Stimulated activated CD4-positive, alpha-beta T cell treated with anti-CD3 and anti-CD28 coated beads, Interleukin-2, amount 100 ng/mL, for 24 hours (primary cell): ENCODE measurements at places on chromosomes 6 and 20.
A peak's percentile ranks its signal among the peaks of the same experiment; 100 is the strongest.

DNA sequence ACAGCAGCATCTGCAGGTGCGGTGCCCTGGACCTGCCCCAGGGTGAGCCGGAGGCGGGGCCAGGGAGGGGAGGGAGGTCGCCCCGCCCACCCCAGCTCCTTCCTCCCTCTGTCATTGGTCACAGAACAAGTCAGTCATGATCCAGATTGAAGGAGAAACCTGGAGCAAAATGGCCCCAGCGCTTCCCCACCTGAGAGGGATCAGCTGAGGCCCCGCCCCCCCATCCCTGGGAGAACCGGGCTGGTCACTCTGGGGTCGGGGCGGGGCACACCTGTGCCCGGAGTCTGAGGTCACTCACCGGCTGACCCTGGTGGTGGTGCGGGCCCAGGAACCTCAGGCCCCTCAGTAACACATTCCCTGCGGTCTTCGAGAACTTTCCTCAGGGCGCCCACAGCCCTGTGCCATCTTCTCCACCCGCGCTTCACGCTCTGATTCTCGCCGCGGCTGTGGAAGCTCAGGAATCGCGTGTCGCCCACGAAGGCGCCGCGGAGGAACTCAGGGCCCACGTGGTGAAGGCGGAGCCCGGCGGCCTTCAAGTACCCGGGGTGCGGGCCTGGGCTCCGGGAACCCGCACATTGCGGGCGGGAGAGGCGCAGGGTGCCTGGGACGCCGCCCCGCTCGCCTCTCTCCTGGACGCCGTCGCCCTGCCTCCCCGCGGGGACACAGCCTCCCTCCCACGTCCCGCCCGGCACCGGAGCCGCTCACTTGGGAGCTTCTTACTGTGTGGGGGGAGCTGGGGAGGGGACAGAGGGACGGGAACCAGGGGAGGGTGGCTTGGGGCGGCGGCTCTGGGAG lies 36.4 kb upstream of the HLA-C start:
- DNase-seq = peak; percentile 65

GRCh38 chr20:38392356-38392755 lies 42.8 kb downstream of the SNHG17 start:
- DNase-seq = no peak

DNA sequence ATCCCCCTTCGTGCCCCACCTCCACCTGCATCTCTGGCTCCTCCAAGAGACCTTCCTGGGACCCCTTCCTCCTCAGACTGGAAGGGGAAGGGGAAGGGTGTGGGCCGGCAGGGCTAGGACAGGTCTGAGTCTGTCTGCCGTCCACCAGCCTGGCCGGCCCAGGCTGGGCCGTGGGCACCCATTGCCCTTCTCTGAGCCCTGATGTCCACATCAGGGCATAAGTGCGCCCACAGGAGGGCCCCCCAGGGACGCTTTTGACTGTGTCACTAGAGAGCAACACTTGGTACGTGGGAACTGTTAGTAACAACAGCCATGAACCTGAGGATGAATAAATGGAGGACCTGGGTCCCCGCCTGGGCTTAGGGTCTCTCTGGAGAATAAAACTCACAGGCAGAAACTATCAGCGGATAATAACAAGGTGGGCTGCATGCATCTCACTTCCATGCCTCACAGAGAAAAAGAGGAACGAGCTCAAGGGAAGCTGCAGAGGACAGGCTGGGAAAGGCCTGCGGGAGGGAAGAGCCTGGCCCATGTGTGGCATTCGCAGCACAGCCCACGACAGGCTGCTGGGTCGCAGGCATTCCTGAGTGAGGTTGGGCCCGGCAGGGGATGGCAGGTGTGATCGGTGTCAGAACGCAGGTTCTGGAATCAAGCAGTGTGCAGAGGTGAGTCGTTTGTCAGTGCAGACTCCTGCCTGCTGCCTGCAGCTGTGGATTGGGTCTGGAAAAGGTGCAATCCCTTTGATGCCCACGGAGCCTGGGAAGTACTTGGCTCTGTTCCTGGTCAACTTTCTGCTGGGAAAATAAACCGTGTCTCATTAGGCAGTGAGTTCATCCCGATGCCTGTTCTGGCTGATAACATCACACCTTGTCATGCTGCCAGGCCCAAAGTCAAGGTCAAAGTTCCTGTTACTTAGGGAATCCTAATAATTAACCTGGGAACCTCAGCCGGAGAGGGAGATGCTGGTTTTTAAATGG lies 60.9 kb downstream of the BCAS4 start:
- DNase-seq = no peak

- no peak for DNase-seq
These were observed 218.5 kb downstream of the UST start for GRCh38 chr6:148965287-148965686.

GRCh38 chr6:19279273-19279684 lies 557.9 kb upstream of the ID4 start:
- DNase-seq = no peak

GRCh38 chr6:149343501-149343900 lies 26.0 kb downstream of the TAB2 start:
- DNase-seq = no peak

DNA sequence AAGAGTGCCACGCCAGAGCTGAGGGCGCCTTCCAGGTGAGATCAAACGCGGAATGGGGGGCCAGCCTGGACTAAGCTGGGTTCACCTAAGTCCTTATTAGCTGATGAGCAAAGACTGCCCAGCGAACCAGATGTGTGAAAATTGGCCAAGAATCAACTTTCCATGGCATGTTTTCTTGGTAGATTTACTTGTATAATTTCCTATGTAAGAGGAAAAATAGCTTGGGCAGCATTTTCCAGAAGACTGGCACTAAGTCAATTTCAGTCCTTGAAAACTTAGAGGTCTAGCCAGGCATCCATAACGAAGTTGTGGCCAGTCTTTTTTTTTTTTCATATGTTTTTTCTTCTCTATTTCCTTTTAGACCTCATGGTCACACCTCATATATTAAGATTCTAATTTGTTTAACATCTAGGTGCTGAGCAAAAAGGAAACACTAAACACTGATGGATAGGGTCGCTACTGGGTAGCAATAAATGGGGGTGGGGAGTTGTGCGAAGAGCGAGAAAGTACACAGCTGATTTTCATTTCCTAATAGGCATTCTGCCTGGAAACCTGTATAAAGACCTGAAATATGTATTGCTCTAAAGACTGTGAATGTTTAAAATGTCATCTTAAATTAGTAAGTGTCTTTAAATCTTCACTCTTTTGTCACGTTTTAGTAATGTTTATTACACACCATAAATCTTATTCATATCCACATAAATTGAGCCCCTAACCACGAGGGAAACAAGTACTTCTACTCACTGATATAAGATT lies 188.8 kb downstream of the CD83 start:
- DNase-seq = no peak

GRCh38 chr20:25011831-25012241 lies 19.3 kb upstream of the APMAP start:
- no peak for DNase-seq
